ENCODE measurements at places on chromosomes 5 and 9. TPM values are rescaled to one million over a fixed set of nuclear protein-coding genes. Genes with fewer than 3 reads are reported as not detected.

ADAMTSL2 gene
- 27.7 TPM for total RNA-seq

PAEP gene
- total RNA-seq = not detected

HEXB gene
- 65.8 TPM for total RNA-seq

PRUNE2 gene
- 28.5 TPM for total RNA-seq

IL9 gene
- total RNA-seq = not detected

ECM2 gene
- 7.3 TPM for total RNA-seq

PTPN3 gene
- 7.9 TPM for total RNA-seq

DNA sequence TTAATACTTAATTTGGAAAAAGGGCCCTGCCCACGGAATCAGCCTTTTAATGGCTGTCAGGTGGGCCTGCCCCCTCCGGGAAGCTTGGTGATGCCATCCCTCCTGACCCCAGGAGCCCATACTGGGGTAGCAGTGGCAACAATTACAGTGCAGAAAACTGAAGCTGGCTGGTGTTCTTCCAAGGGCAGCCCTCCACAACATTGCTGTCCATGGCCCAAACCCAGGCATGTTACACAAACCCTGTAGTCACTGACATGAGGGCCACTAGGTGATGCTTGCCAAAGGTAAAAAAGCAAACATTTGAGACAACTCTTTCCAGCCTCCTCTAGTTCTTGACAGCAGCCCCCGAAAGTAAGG lies 150.1 kb upstream of the LHFPL2 start:
- H3K4me3 ChIP-seq = no peak overlapping the region
- H3K27ac ChIP-seq = peak overlapping the region; percentile 34
- no peaks in the 10 kb centered on the region for H3K36me3 ChIP-seq

GRCh38 chr5:119996128-119996527 lies 366.8 kb downstream of the FAM170A start:
- H3K4me3 ChIP-seq = no peak overlapping the region
- no peaks in the 10 kb centered on the region for H3K36me3 ChIP-seq
- no peaks in the 10 kb centered on the region for H3K4me1 ChIP-seq
- H3K27ac ChIP-seq = no peak overlapping the region
- H3K27me3 ChIP-seq = no peaks in the 10 kb centered on the region

DNA sequence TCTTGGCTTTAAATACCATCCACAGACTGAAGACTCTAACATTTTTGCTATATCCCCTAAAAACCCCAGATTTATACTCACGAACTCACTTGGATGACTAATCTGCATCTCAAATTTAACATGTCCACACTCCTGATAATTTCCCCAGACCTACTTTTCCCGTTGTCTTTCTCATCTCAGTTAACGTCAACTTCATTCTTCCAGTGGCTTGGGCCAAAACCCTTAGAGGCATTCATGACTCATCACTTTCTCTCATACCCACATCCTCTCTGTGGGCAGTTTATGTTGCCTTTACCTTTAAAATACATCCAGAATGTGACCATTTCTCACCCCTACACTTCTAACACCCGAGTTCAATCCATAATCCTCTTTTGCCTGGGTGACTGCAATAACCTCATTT lies 96.7 kb downstream of the EDIL3 start:
- no peaks in the 10 kb centered on the region for H3K36me3 ChIP-seq
- no peak overlapping the region for H3K4me3 ChIP-seq
- no peaks in the 10 kb centered on the region for H3K4me1 ChIP-seq
- no peak for DNase-seq
- H3K27me3 ChIP-seq = no peaks in the 10 kb centered on the region

- H3K4me1 ChIP-seq = no peaks in the 10 kb centered on the region
- no peak overlapping the region for H3K4me3 ChIP-seq
- no peak overlapping the region for H3K27ac ChIP-seq
- no peaks in the 10 kb centered on the region for H3K27me3 ChIP-seq
- H3K36me3 ChIP-seq = no peaks in the 10 kb centered on the region
- DNase-seq = no peak
Observed at GRCh38 chr5:543351-543750, 19.1 kb upstream of the SLC9A3 start.

Measured in right atrium auricular region (tissue), 2 donors.